ENCODE measurements at places on chromosomes 12 and 14. TPM values are rescaled to one million over a fixed set of nuclear protein-coding genes. Genes with fewer than 3 reads are reported as not detected.

Gene FGF23
- total RNA-seq = not detected

- no peak for DNase-seq
These were observed 357.4 kb downstream of the C12orf50 start for GRCh38 chr12:87671757-87672156.

DNA sequence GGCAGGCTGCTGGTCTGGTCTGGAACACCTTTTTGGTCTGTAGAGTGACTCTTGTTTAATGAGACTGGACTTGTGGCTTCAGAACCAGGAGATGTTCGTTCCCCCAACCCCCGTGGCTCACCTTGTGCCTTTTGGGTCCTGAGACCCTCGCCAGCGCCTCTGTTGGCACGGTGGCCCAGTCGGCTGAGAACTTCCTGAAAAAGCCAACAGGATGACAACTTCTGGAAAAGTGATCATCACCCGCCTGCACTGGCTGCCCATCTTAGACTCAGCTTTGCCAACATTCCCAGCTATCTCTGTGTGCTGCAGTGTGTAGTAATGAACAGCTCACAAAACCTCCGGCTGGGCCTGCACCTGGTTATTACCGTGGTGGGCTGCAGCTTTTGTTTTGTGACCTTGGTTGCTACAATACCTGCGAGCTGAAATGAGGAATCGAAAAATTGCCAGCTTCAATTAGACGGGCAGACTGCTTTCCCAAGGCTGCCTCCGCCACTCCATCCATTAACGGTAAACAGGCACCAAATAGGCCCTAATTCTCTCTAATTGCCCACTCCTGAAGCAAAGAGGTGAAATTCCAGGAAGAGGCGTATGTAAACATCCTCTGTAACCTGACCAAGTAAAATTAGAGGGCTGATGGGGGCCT is 16.0 kb downstream of the MEG3 start:
- no peak for DNase-seq

- no peak for DNase-seq
These were observed 332.6 kb upstream of the SYT1 start for GRCh38 chr12:78531831-78532458.

DNA sequence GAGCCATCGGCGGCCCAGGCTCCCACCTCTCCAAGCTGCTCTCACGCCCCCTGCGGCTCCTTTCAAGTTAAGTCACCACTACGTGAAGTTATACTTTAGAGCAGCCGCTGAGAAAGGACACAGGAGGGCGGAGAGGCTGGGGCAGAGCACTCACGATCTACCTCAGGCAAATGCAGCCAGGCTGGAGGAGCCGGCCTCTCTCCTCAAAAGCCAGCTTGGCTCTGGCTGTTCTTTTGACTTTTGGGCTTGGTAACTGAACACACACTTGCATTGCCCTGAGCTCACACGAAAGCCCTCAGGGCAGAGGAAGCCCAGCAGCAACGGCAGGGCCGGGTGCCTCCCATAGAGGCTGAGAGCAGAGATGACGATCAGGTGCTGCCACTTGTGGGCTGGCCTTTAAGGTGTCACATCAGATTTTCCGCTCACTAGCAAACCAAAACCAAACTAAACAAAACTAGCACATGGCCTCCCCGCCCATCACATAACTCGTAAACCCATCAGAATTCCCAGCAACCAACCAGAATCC is 75.2 kb downstream of the PITPNM2 start:
- DNase-seq = peak; percentile 18

DNA sequence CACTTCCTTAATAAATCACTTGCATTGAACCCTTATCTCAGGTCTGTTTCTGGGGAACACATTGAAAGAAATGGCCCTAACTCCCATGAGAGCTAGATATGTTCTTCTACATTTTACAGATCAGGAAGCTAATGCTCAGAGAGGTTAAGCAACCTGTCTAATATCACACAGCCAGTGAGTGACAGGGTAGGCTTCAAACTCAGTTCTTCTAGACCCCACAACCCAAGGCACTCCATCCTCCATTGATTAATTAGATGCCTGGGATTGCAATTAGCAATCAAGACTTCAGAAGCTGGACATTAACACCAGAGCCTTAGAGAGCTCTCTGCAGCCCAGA is 59.8 kb downstream of the C14orf132 start:
- DNase-seq = no peak
